ENCODE measurements at places on chromosomes 11 and 22.

DNA sequence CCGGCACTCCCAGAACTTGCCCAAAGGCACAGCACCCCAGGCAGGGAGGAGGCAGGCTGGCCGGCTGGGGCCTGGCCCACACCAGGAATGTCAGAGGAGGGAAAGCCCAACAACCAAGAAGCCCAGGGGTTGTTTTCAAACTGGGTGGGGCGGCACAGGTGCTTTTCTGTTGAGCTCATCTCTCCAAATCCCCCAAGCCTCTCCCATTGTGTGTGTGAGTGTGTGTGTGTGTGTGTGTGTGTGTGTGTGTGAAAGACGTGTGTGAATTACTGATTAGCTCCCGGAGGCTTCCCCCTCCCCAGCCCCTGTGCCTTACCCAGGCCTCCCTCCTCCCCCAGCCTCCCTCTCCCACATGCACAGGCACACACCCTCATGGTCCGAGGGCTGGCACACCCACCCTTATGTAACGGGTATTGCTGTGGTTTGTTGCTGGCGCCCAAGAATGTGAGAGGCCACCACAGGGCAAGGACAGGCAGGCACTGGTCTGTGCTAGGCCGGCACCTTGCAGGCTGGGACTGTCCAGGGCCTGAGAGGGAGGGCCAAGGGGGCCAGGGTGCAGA, 15.9 kb downstream of the TRIM29 start:
- peak; percentile 33 for DNase-seq

GRCh38 chr11:17714356-17714854, 5.0 kb upstream of the MYOD1 start:
- DNase-seq: no peak

- DNase-seq: no peak
Observed at GRCh38 chr22:50626314-50626849, 1.6 kb downstream of the ARSA start.

- no peak for DNase-seq
Observed at GRCh38 chr11:83006877-83007330, 64.8 kb downstream of the RAB30 start.

Measured in neural progenitor cell (in vitro differentiated cells).